ENCODE measurements at places on chromosomes 12 and 14. TPM values are rescaled to one million over a fixed set of nuclear protein-coding genes. Genes with fewer than 3 reads are reported as not detected.

Gene HEATR5A
- 10.9 TPM for total RNA-seq

Gene NAA30
- 18.1 TPM for total RNA-seq

DNA sequence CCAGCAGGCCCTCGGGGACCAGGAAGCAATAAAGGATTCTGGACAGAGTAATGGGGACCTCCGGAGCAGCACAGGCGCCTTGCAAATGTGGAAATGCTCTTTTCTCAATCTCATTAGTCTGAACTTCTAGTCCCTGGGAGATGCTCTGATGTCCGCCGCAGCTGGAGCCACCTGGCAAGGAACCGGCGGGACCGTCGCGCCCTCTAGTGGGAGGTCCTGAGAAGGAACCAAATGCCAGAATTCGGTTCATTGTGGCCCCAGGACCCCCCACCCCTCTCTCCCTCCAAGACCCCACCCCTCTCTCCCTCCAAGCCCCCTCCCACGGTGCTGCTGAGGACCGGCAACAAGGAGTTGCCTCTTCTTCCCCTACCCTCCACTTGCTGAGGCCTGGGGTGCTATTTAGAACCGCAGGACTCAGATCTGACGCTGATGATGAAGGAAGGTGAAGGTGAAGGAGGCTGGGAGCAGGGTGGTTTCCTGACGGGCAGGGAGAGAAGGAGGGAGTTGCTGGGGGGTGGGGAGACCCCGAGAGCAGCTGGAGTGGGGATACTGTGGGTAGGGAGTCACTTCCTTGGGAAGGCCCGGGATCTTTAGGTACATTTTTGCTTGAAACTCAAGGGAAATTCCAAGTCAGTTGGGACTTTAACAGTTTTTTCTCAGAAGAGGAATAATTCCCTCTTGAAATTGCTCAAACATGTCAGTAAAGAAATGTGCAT, 42.5 kb downstream of the SMIM41 start:
- peak; percentile 56 for DNase-seq

DNA sequence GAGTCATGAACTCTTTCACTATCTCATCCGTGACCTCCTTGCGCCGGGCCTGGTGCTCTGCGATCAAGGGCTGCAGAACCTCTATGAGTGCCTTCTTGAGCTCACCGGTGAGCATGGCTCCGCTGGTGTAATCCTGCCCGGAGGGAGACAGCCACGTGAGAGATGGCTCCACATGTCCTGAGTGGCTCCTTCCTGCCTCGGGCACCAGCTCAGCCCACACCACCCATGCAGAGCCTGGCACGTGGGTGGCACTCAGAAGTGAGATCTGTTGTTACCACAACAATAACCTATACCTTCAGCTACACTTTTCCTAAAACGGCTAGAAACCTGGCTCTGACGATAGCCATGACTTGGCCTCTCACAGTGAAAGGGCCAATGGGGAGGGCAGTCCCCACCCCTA, 11.8 kb downstream of the SLC25A47 start:
- no peak for DNase-seq

- no peak for DNase-seq
Observed at GRCh38 chr14:75240781-75241180, 37.8 kb upstream of the FOS start.

GRCh38 chr12:63348556-63348955, 197.6 kb upstream of the AVPR1A start:
- DNase-seq: no peak

DNA sequence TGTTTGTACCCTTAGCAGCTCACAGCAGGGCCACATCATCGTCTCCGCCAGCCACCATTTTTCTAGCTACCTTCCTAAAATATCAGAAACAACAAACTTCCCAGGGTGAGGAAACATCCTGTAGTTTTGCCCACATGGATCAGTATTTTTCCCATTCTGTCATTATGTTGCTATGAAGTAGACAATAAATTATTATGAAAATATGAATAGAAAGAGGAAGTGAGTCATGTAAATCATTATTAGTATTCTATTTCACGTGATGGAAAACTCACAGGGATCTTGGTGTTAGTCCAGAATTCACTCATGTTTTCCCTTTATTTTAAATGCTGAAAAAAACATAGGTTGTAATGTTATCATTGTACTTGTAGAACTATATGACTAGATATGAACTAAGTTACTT, 319.4 kb downstream of the SYT1 start:
- DNase-seq: no peak

DNA sequence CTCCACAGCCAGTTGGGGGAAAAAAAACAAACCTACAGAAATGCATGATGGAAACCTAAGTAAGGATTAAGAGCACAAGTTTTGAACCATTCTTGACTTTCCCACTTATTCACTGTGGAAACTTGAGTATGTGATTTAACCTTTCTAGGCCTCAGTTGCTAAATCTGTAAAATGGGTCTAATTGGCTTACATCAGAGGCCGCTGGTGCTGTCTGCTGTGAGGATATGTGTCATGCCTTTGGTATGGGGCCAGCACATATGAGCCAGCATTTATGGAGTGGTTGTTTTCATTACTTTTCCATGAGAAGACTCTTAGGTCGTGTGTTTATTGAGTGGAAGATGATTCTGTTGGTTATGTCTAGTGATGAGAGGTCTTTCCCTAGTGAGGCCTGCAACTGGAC, 102.4 kb downstream of the ESR2 start:
- DNase-seq: peak; percentile 71

Gene KITLG
- 23.4 TPM for total RNA-seq

Gene SMIM41
- total RNA-seq: not detected

GRCh38 chr12:131027876-131028586, 74.3 kb downstream of the ADGRD1 start:
- no peak for DNase-seq

- DNase-seq: no peak
Observed at GRCh38 chr14:48849741-48850322, 736.3 kb downstream of the RPS29 start.

Gene GMFB
- total RNA-seq: 52.8 TPM

Data from MG63 (cell line).